ENCODE measurements at places on chromosomes 2 and 18. TPM values are rescaled to one million over a fixed set of nuclear protein-coding genes. Genes with fewer than 3 reads are reported as not detected.

DNA sequence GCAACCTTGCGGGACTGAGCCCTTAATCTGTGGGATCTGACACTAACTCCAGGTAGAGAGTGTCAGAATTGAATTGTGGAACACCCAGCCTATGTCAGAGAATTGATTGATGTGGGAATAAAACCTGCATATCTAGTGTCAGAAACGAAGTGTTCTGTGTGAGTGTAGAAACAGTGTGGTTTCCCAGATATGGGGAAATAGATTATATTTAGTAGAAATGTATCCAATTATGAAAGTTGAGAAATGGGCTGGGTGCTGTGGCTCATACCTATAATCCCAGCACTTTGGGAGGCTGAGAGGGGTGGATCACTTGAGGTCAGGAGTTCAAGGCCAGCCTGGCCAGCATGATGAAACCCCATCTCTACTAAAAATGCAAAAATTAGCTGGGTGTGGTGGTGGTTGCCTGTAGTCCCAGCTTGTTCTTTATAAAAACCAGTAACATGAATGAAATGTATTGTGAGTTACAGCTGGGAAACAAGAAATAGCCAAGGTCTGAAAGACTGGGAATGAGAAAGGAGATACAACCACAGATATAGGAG lies 4.3 kb upstream of the TP53I3 start:
- no peak overlapping the region for H3K27ac ChIP-seq
- no peaks in the 10 kb centered on the region for H3K27me3 ChIP-seq
- peaks cover 2% of the 10 kb centered on the region for H3K36me3 ChIP-seq
- H3K4me1 ChIP-seq: no peaks in the 10 kb centered on the region

DNA sequence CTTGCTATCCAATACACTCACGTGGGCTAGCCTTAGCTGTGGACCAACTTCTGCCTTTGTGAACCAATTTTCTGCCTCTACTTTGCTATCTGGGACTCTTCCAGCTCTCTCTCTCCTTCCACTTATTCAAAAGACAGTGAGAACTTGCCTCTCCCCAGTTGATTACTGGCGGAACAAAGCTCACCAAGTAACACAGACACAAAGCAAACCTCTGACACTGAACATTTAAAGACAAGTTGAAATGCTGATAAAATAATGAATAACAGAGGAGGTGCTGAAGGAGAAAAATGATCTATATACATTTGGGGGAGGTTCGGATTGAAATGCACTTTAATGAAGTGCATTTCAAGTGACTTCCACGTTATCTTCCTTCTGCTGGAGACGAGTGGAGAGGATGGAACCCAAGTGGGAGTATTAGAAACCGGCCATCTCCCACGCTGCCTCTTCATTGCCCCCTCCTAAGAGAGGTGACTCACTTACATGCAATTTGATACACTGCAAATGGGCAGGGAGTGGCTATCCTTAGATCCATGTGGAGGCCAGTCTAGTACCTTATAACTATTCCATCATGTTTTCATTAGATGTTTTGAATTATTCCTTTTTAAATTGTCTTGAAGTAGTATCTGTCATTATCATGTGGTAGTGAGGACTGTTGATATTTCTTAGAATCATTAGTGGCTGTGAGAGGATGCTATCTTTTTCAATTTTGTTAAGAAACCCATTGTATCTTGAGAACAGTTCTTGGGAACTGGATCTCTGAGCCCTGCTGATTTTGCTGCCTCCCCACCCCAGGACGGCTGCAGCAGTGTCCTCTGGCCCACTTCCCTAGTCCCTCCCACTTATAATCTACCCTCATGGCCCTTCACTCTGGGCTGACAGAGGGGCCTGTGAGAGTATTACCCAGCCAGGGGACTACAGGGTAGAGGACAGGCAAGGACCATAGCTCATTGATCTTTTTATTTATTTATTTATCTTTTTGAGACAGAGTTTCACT lies 6.0 kb upstream of the GLI2 start:
- DNase-seq: no peak
- no peak overlapping the region for H3K4me3 ChIP-seq
- H3K27ac ChIP-seq: no peak overlapping the region
- no peaks in the 10 kb centered on the region for H3K36me3 ChIP-seq
- H3K4me1 ChIP-seq: no peaks in the 10 kb centered on the region
- peaks cover under 1% of the 10 kb centered on the region for H3K27me3 ChIP-seq

GRCh38 chr18:35311496-35311895 lies 21.5 kb upstream of the ZSCAN30 start:
- DNase-seq: no peak
- no peaks in the 10 kb centered on the region for H3K4me1 ChIP-seq
- H3K27ac ChIP-seq: no peak overlapping the region
- no peaks in the 10 kb centered on the region for H3K27me3 ChIP-seq

DNA sequence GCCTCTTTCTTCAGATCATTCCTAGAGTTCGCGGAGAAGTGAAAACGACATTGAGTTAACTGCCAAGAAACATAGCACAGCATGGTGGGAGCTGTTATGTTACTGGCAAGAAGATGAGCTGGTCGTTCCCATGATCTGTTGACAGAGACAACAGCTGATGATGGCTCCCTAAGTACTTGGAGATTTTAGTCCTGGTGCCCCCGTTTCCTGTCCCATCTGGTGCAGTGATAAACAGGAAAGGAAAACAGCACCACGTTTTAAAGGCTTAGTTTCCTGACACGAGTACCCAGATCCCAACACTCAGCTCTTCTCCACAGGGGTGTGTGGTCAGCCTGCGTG lies 56.4 kb upstream of the KCNG2 start:
- H3K4me1 ChIP-seq: no peaks in the 10 kb centered on the region
- H3K27ac ChIP-seq: no peak overlapping the region
- no peaks in the 10 kb centered on the region for H3K27me3 ChIP-seq
- no peak overlapping the region for H3K4me3 ChIP-seq
- peaks cover 11% of the 10 kb centered on the region for H3K36me3 ChIP-seq

GRCh38 chr2:138210487-138210886 lies 246.2 kb downstream of the HNMT start:
- no peaks in the 10 kb centered on the region for H3K4me1 ChIP-seq
- no peak overlapping the region for H3K27ac ChIP-seq
- no peaks in the 10 kb centered on the region for H3K36me3 ChIP-seq
- DNase-seq: no peak
- H3K4me3 ChIP-seq: no peak overlapping the region
- no peaks in the 10 kb centered on the region for H3K27me3 ChIP-seq

DNA sequence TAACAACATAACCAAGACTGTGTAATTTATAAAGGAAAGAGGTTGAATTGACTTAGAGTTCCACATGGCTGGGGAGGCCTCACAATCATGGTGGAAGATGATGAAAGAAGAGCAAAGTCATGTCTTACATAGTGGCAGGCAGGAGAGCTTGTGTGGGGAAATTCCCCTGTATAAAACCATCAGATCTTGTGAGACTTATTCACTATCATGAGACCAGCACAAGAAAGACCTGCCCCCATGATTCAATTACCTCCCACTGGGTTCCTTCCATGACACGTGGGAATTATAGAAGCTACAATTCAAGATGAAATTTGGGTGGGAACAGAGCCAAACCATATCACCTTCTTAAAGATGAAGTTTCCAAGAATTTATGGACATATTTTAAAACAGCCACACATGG lies 2.5 kb upstream of the IL36RN start:
- H3K4me3 ChIP-seq: no peak overlapping the region
- no peaks in the 10 kb centered on the region for H3K27me3 ChIP-seq
- DNase-seq: no peak
- peaks cover 9% of the 10 kb centered on the region for H3K4me1 ChIP-seq

GRCh38 chr2:237144516-237144915 lies 58.8 kb downstream of the COPS8 start:
- H3K36me3 ChIP-seq: no peaks in the 10 kb centered on the region
- H3K27me3 ChIP-seq: no peaks in the 10 kb centered on the region
- no peak overlapping the region for H3K27ac ChIP-seq
- DNase-seq: no peak

DNA sequence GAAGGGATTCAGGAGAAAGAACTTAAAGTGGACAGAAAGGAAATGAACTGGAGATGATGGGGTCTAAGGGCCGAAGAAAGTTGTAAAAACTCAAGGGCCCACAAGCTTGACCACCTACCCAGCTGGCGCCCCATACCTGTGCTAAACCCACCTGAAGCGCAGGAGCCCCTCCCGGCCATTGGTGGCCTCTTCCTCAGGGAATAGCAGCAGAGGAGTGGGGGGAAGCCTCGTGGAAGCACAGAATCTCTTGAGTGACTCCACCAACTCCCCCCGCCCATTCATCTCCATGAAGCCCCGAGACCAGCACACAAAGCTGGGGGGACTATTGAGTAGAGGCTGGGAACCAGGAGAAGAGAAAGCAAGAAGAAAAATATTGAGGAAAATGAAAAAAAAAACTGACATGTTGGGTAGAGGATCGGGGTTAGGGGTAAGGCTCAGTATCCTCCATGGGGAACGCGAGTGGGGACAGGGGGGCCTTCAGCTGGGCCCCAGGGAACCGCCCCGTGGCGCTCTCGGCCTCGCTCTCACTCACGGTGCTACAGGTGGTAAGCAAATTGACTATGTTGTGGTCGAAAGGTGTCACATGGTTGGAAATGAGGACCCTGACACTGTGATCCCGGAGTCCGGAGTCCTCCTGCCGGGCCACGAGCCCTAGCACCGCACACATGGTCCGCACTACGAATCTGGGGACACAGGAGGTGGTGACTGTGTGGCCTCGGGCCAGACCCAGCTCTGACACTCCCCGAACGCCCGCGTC lies 728 bp downstream of the AUP1 start:
- H3K4me3 ChIP-seq: peak overlapping the region; percentile 99
- peaks cover 40% of the 10 kb centered on the region for H3K36me3 ChIP-seq
- H3K27me3 ChIP-seq: no peaks in the 10 kb centered on the region
- DNase-seq: no peak
- H3K4me1 ChIP-seq: peaks cover 13% of the 10 kb centered on the region

GRCh38 chr2:238786379-238786778 lies 61.5 kb upstream of the TWIST2 start:
- no peak for DNase-seq
- H3K36me3 ChIP-seq: no peaks in the 10 kb centered on the region
- H3K27me3 ChIP-seq: no peaks in the 10 kb centered on the region
- peaks cover 6% of the 10 kb centered on the region for H3K4me1 ChIP-seq
- no peak overlapping the region for H3K4me3 ChIP-seq
- no peak overlapping the region for H3K27ac ChIP-seq

GRCh38 chr2:74502720-74503505 lies 3.5 kb upstream of the LBX2 start:
- peak overlapping the region; percentile 73 for H3K27ac ChIP-seq
- H3K27me3 ChIP-seq: peaks cover 70% of the 10 kb centered on the region
- no peaks in the 10 kb centered on the region for H3K36me3 ChIP-seq
- H3K4me1 ChIP-seq: peaks cover 29% of the 10 kb centered on the region
- DNase-seq: peak; percentile 76

The TEKT4 gene
- 7.7 TPM for total RNA-seq

The SATB2 gene
- total RNA-seq: 3.7 TPM

The CMPK2 gene
- 14.8 TPM for total RNA-seq

The CPO gene
- not detected for total RNA-seq

The COL4A4 gene
- total RNA-seq: 20.1 TPM

Data from lung (tissue), 17 donors.